Neural crest cell (in vitro differentiated cells): ENCODE measurements at places on chromosomes 1 and 21.

- no peak for DNase-seq
Observed at GRCh38 chr1:165826565-165827267, 698 bp upstream of the UCK2 start.

GRCh38 chr1:24111996-24112779 is at the start of gene MYOM3:
Gene MYOM3 (minus strand): TSS chr1:24112135. CDS start chr1:24108636, 3,499 bp downstream.
- no peak for DNase-seq

- no peak for DNase-seq
Observed at GRCh38 chr1:24898909-24899439, 31.1 kb downstream of the RUNX3 start.

DNA sequence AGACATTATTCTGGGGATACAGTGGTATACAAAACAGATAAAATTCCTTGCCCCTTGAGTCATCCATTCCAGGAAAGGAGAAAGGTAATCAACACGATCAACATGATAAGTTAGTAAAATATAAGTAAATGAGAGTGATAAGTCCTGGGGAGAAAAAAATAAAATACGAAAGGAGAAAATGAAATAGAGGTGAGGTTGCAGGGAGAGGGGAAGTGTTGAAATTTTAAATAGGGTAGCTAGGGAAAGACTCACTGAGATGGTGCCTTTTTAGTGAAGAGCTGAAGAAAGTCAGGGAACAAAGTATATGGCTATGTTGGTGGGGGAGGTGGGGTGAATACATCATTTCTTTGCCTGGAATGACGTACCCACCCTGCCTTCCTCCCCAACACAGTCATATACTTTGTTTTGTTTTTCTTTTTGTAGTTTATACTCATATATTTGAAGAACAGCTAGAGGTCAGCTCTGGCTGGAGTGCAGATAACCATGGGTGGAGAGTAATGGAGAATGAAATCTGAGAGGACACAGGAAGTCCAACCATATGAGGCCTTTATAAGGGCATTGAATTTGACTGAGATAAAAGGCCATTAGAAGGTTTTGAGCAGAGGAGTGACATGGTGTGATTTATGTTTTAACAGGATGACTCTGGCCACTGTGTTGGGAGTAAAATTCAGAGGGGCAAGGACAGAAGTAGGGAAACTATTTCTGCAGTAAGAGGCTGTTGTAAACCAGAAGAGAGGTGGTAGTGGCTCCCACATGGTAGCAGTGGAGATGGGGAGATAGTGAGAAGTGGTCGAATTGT is 54.8 kb downstream of the OSBPL9 start:
- DNase-seq, result no peak

DNA sequence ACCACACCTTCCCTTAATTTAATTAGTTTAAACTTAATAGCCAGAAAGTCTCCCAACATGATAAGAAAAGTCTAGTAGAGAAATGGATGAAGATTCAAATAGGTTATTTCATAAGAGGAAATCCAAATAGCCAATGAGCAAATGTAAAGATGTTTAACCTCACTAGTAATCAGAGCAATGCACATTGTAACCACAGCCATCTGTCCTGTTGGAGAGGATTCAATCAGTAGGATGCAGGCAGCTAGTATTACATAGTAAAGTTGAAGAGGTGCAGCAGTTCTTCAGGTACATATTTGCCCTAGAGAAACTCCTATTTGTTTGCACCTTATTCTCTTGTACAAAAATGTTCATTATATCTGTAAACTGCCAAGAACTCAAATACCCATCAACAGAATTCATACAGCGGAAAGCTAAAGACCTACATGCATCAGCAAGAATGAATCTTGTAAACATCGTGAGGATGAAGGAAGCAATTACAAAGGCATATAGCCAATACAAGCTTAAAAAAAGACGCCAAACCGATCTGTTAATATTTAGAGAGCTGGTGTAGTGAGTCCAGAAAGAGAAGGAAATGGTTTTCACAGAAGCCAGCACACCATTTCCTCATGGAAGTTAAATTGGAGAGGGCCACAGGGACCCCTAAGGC is 27.9 kb downstream of the DIP2A start:
- no peak for DNase-seq

- DNase-seq, result no peak
Observed at GRCh38 chr21:44844256-44844655, 26.4 kb upstream of the SUMO3 start.

GRCh38 chr1:79355090-79355489 is 348.6 kb upstream of the ADGRL4 start:
- DNase-seq, result no peak

GRCh38 chr1:155976913-155977689 is 1.2 kb downstream of the ARHGEF2 start:
- DNase-seq, result no peak

DNA sequence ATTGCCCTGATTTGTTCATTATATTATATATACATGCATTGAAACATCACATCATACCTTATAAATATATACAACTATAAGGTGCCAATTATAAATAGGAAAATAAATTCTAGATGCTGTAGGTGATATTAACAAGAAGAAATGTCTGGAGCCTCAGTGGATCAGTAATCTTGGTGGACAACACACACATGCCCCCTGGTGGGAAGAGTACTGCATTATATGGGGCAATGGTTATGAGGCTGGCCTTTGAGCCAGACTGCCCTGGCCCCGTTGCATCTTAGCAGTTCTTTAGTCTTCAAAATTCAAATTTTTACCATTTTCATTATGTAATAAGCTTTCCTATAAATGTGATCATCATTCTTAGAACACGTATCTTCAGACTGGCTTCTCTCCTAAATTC is 335.0 kb upstream of the GREM2 start:
- peak; percentile 28 for DNase-seq

DNA sequence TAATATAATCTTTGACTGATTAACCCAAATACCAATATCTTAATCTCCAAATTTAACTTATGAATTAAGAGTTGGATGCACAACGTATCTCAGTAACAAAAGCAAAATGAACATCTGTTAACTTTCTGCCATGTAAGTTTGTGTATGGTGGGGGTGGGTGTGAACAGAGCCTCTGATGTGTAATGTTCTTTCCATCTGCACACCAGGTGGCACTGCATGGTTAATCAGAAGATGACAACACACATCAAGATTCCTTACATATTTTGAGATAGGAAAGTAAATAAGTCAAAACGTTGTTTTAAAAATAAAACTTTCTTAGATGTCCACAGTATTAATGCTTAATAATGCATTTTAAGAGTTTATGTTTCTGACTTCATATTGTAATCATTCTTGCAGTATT is 251.9 kb downstream of the DPYD start:
- no peak for DNase-seq

DNA sequence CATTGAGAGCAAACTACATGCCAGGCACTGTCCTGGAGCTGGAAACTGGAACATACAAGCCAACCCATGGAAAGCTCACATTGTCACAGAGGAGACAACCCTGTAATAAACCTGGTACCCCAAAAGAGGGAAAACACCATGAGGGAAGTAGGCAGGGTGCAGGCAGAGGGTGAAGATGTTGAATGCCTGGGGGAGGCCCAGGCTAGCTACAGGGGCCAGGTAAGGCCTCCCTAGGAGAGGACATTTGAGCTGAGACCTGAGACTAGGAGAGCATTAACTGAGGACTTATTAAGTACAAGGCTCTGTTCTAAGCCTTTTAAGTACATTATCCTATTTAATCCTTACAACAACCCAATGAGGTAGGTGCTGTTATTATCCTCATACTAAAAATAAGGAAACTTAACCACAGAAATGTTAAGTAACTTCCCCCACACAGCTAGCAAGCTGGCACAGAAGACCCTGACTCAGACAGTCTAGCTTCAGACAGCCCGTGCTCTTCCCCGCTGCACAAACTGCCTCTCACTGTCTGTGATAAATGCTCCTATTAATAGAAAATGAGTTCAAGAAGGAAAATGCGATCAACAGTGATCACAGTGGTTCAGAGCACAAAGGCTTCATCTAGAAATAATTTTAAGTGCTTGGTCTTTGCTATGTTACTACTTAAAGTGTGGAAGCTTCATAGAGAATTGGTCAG is 41.8 kb downstream of the ZNF281 start:
- no peak for DNase-seq

DNA sequence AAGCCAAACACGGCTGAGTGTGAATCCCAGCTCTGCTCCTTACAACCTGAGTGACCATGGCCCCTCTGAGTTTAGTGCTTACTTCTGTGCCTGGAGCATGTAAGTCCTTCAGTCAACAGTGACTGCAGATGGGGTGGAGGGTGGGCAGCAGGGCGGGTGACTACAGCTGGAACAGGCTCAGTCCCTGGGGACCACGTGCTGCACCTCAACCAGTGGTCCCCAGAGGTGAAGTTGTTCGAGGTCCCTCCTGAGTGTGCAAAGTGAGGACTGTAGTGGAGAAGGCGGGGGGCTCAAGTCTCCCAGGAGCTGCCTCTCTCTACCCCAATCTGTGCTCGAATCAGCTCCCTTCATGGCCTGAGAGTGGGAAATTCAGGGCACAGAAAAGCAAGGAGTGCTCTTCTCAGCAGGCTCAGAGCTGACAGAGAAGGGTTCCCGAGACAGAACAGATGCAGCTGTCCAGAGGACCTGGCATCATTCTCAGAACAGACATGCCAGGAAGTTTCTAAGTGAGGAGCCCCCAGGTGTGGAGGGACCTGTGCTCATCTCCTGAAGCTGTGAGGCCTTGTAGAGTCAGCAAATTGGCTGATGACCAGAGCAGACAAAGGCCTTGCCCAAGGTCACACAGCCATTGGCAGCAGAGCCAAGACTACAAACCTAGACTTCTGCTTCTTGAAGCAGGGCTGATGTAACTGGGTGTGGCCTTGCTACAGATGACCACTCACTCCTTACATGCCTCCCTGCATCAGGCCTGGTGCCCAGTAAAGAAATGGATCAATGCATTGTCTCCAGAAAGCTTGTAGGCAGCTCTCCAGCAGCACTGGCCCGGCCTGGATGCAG is 61.7 kb upstream of the EDN2 start:
- no peak for DNase-seq

- DNase-seq, result no peak
Observed at GRCh38 chr1:107401704-107402103, 260.9 kb downstream of the NTNG1 start.

DNA sequence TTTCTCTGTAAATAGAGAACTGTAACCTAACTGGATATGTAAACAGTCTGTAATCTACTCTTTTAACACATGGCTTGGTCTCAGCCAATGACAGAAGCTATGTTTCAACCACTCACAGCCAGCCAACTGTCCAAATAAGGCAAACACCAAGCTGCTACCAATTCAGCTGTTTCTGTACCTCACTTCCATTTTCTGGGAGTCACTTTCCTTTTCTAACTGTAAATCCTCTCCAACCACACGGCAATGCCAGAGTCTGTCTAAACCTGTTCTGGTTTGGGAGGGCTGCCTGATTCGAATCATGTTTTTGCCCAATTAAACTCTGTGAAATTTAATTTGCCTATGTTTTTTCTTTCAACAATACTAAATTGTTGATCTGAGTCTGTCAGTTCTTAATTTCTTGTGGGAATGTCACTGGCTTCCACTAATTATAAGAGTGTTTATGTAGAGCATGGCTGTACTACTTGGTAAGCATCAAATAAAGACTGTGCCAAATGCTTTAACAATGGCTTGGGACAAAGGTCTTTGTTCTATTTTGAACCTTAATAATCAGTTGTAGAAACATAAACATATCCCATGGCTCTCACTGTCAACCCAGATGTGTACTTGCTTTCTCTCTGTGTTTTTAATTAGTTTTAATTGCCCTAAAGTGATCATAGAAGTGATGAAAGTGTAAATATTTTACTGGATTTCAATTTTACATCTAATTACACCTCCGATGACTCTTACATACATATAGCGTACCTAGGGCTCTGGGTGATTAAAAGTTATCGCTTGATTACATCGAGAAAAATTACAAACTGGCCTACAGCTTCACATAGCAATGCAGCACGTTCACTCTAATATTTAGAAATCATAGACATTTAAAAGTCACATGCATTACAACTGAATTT is 1144.6 kb upstream of the TMPRSS15 start:
- no peak for DNase-seq

GRCh38 chr1:220889333-220889732 is 10.1 kb downstream of the HLX start:
- DNase-seq, result no peak

- no peak for DNase-seq
Observed at GRCh38 chr1:117061986-117062415, 1.9 kb downstream of the TTF2 start.

GRCh38 chr1:5994713-5995621 is 2.7 kb upstream of the NPHP4 start:
- DNase-seq, result no peak

GRCh38 chr1:203296460-203297073 is 8.8 kb upstream of the BTG2 start:
- no peak for DNase-seq

- no peak for DNase-seq
Observed at GRCh38 chr1:111361761-111362160, 65.8 kb downstream of the OVGP1 start.

DNA sequence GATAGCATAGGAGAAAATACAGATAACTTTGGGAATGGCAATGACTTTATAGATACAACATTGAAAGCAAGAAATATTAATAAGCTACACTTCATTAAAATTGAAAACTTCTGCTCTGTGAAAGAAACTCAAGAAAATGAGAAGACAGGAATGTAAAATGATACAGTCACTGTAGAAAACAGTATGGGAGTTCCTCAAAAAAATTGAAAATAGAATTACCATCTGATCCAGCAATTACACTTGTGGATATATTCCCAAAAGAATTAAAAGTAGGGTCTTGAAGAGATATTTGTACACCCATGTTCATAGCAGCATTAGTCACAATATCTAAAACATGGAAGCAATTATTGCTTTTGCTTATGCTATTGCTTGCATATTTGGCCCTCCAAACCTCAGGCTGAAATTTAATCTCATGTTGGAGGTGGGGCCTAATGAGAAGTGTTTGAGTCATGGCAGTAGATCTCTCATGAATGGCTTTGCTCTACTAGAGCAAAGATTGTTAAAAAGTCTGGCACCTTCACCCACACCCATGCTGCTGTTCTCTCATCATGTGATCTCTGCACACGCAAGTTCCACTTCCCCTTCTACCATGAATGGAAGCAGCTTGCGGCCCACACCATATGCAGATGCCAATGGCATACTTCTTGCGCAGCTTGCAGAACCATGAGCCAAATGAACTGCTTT is 15.3 kb upstream of the AHCYL1 start:
- no peak for DNase-seq

DNA sequence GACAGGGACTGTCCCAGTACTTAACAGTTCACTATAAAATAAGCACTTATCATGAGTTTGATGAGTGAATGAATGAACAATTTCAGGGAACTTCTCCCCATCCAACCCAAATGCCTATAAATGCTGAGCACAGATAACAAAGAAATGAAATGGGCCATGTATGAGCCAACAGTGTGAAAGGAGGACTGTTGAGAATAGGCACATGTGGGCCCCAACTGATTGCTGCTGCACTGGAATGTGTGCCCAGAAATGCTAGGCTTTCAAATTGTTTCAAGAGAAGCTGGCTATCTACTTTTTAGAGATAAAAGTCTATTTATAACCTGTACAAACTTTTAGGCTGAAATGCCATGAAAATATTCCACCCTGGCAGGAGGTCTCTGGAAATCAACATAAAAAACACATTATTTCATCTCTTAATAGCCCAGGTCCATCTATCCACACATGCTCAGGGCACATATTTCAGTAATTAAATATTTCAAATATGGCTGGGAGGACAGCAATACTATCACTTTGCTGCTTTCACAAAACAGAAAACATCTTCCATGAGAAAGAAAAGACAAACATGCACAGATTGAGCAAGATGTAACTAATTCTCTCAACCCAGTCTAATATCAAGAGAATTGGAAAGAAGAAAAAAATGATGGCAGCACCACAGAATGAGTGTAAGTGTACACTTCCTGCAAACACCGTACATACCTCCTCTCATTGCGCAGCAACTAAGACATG is 49.8 kb downstream of the COLGALT2 start:
- DNase-seq, result no peak

GRCh38 chr1:235515844-235516512 is 11.7 kb upstream of the B3GALNT2 start:
- DNase-seq, result no peak
